Naive thymus-derived CD4-positive, alpha-beta T cell (primary cell): ENCODE measurements at places on chromosomes 2 and 18.

GRCh38 chr2:118698564-118698963 is 148.9 kb downstream of the EN1 start:
- no peak for DNase-seq

DNA sequence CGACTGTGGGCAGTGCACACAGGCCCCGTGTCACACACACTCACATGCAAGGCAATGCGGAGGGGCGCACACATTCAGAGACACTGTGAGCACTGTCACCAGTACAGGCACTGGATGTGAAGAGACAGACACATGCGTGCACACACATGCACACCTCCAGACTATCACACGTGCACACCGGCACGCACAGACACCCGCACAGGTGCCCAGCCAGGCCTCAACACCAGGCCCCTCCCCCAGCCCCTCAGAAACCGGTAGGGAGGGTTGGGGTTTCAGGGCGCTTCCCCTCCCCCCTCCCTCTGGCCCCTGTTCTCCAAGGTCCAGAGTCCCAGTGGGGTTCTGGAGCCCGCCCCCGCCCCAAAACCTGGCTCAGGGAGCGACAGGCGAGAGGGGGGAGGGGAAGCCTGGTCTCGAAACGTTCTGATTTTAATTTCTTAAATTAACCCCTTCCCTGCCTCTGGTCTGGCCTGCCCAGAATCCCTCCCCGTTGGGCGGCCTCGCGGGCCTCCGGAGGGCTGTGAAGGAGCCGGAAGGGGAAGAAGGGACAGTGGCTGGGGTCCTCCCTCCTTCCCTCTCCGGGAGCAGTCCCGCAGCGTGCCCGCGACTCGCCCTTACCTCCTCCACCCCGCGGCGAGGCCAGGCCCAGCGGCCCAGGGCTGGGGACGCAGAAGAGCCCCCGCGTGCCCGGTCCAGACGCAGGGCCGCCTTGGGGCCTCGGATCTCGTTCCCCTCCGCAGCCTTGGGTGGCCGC is 558 bp downstream of the FBXO41 start:
- no peak for DNase-seq

- no peak for DNase-seq
These were observed 32.7 kb downstream of the AGFG1 start for GRCh38 chr2:227504700-227505099.

DNA sequence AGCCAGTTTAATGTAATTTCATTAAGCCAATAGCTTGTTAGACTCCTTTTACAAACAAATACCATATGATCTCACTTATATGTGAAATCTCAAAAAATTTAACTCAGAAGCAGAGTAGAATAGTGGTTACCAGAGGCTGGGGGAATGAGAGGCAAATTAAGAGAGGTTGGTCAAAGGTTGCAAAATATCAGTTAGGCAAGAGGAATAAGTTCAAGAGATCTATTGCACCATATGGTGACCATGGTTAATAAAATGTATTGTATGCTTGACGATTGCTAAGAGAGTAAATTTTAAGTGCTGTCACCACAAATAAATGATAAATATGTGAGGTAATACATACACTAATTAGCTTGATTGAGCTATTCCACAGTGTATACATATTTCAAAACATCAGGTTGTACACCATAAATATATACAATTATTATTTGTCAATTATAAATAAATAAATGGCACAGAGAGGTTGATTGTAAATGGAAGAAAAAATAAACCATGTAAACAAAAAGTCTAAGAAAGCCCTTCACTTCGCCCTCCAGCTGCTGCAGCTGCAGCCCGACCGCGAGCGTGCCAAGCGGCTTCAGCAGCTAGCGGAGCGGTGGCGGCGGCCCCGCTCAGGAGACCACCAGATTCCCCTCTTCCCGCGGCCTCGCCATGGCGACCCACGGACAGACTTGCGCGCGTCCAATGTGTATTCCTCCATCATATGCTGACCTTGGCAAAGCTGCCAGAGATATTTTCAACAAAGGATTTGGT is 23.0 kb upstream of the ACTR2 start:
- DNase-seq = no peak

GRCh38 chr18:61949946-61950345 is 57.1 kb upstream of the RNF152 start:
- no peak for DNase-seq

DNA sequence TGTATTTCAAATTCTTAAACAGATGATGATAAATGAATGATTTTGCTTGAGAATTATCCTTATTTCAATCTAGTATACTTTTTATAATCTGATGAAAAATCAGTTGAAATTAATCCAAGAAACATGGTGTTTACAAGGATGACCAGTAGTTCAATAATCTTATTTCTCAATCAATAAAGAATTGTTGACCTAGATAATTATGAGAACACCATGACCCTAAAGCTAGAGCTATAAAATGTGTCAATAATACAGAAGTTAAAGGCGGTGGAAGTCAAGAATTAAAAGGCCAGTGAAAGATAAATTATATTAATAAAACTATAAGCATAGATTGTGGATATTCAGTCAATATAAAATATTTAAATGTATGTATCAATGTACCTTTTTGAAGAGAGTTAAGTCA is 667.4 kb upstream of the GCFC2 start:
- DNase-seq = no peak

DNA sequence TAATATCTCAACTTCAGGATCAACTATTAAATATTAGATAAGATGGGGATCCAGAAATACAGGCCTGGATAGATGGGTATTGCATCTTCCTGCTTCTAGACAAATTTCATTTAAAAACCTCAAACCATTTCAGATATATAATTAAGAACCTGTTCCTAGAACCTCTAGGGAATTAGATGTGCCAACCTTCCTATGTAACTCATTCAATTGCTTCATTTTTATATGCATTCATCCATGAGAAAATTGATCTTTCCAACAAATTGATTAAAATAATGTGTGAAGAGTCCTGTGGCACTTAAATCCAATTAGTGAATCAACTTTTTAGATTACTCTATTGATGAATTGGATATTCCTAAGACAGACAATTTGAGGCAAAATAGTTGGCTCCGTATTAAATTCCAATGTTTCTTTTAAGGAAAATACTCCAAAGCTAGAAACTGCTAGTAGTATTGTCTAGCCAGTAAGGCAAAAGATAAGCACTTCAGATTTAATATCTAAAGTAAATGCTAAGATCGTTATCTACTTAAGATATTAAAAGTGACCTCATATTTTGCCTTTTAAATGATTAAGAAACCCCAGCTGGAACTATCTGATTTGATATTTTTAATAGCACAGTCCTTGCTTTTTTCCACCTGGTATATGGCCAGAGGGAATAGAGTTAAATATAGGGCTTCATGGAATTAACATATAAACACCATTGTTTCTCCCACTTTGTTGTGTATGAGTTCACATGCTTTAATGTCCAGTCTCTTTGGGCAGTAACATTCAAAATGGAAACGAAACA is 35.8 kb downstream of the DARS1 start:
- no peak for DNase-seq

DNA sequence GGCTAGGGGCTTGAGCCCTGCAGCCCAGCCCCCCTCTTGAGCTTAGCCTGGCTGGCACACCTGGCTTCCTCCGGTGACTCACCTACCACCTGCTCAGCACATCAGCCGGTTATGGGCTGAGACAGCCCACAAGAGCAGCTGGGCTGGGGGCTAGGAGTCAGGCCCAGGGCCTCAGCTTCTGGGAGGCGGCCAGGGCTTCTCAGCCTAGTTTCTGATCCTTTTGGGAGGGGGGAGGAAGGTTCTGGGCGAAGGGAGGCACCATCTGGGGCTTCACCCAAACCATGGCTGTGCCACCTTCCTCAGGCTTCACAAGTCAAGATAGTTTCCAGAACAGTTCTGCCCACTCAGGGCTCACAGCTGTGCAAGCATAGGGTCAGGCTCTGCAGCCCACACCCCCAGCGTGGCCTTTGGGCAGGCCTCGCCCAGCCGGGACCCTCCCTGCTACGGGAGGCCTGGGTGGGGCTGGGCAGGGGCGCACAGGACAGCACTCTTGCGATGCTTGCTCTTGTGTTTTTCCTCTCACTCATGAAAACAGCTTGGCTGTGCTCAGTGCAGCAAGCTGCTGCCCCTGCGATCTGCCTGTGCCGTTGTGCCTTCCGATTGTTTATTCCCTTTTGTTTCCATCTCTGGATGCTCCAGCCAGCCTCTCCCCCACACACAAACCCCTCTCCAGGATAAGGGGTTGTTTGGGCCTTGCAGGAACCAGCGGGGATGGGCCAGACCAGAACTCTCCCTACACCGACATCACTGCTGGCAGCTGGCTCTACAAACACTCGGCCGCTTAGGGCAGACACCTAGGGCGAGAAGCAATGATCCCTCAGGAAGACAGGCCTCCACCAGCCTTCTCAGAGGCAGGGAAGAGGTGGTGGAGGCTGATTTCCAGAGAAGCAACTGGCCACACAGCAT is 26.1 kb upstream of the SEMA4C start:
- no peak for DNase-seq
